ENCODE measurements at places on chromosomes 1 and 21. TPM values are rescaled to one million over a fixed set of nuclear protein-coding genes. Genes with fewer than 3 reads are reported as not detected.
A peak's percentile ranks its signal among the peaks of the same experiment; 100 is the strongest.

Gene RAB7B
- total RNA-seq = not detected

Gene KCNE2
- total RNA-seq = not detected

Gene CFHR4
- total RNA-seq = not detected

Gene LGR6
- total RNA-seq = not detected

Gene ESPN
- 0.61 TPM for total RNA-seq

Gene GNPAT
- 37.9 TPM for total RNA-seq

DNA sequence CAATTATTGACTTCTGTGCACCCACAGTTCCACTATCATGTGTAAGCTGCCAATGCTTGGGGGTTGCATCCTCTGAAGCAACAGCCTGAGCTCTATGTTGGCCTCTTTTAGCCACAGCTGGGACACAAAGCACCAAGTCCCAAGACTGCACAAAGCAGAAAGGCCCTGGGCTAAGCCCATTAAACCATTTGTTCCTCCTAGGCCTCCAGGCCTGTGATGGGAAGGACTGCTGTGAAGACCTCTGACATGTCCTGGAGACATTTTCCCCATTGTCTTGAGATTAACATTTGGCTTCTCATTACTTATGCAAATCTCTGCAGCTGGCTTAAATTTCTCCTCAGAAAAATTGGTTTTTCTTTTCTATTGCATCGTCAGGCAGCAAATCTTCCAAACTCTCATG, 123.7 kb upstream of the DEPDC1 start:
- DNase-seq = no peak

GRCh38 chr1:61776091-61776490, 33.8 kb downstream of the PATJ start:
- no peak for DNase-seq

DNA sequence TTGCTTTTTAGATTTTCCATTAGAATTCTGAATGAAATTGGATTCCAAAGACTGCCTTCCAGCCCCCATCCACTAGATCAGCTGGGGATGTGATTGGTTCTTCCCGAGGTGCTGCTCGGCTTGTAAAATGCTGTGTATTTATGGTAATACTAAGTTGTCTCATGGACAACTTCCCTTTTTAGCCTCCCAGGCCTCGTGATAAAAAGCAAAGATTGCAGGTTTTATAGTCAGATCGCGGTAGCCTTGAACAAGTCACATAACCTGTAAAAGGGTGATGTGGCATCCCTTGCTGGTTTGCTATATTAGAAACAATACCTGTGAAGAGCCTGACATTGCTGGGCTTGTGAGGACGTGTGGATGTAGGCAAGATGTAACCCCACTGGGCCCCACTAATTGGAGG, 10.4 kb downstream of the MUL1 start:
- DNase-seq = no peak

- no peak for DNase-seq
Observed at GRCh38 chr1:183206538-183207122, 20.6 kb downstream of the LAMC2 start.

DNA sequence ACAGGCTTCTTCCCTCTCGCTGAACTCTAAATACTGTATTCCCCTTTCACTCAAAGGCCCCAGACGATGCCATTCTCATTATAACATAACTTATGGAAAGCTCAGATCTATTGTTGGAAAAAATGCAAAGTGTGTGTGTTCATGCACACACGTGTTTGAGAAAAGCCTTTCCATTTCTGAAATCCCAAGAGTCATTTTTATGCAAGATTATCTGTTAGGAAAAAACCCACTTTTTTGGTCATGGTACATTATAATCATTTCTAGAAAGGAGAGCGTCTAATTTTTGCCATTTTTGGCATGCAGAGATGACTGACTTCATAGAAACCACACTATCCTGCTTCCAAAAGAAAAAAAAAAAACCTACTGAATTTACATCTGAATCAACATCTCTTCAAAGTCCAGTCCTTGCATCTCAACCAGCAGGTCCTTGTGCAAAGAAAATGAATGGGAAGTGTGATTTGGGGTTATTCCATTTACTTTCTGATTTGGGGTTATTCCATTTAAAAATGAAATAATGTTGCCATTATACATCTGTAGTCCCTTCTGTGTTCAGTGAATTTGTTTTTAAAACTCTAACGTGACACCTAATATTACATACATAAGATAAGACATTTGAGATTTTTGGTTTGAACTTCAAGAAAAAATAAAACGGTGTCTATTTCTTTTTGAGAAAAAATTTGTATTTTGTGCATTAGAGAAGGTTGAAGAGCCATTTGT, 150.3 kb downstream of the DHRS3 start:
- no peak for DNase-seq

DNA sequence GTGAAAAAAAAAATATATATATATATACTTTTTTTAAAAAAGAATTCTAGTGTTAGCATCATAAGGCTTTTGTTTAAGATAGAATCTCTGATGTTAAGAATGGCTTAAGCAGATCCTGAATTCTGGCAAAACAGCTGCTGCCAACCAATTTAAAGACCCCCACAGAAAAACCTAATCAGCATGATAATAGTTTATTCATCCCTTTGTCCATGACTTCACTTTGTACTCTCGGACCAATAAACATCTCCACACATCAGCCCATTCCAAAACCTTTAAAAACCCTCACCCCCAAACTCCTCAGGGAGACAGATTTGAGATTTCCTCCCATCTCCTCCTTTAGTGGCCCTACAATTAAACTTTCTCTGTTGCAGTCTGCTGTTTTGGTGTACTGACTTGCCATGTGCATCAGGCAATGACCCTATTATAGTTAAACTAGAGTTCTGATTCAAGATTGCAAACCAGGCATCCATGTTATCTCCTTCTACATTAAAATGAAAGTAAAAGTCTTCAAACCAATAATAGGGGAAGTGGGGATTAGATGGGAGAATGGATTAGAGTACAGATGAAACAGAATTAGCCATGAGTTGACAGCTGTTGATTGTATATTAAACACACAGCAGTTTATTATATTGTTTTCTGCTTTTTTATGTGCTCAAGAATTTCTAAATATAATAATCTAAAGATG, 9.8 kb upstream of the PHTF1 start:
- no peak for DNase-seq

DNA sequence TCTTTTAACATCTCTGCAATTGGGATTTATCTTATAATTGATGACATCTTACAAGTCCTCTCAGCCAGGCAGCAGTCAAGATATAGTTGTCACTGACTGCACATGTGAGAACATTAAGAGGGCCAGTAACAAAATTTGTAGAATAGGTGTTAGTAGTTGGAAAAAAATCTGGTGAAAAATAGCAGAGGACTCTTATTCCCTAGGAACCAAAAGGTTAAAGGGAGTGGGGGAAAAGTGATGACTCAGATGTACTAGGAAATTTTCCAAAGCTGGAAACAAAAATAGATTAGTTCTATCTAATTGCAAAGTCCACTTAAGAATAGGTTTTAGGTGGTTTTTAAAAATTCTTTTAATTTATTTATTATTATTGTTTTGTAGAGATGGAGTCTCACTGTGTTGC, 3.6 kb downstream of the NUP210L start:
- DNase-seq = no peak

DNA sequence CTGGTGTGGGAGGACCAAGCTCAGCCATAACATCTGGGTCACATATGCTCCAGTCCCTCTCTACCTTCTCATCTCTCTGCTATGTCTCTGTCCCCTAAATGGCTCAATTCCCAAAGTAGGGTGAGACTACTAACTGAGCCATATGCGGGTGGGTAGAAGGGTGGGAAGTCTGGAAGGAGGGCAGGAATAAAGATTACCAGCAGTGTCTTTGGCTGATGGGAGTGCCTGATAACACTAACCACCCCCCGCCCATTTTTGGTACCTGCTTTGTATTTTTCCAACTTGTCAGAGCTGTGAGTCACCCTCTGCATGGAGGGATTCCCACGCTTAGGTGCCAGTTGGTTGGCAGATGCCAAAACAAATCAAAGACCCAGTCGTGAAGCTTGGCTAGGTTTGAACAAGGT, 14.9 kb upstream of the SSBP3 start:
- DNase-seq = no peak

GRCh38 chr1:189226779-189227178, 1250.9 kb downstream of the BRINP3 start:
- no peak for DNase-seq

- DNase-seq = peak; percentile 92
Observed at GRCh38 chr1:167714439-167715156, 7.2 kb upstream of the MPZL1 start.
